ENCODE measurements at places on chromosomes 1 and 21.

- peak; percentile 12 for DNase-seq
Measured at GRCh38 chr1:205826016-205826806, 13.2 kb upstream of the SLC41A1 start.

DNA sequence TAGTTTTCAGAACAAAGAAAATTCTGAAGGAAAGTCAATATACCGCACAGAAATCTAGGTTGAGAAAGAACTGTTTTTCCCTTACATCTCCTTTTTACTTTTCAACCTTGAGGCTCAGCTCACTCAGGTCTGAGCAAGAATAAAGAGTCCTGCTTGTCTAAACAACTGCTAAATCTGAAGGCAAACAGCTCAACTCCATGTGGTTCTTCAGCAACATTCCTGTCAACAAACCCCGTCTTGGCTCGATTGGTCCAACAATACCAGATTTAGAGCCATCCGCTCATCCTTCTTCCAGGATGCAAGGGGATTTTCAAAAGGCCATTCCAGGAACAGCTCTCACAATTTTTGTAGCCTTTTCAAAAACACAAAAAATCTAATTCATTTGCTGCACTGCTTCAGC is 119.8 kb downstream of the HLCS start:
- no peak for DNase-seq

- DNase-seq = no peak
Measured at GRCh38 chr1:165449131-165449530, 4.2 kb upstream of the RXRG start.

GRCh38 chr1:193890935-193891334 is 704.5 kb upstream of the B3GALT2 start:
- DNase-seq = no peak

DNA sequence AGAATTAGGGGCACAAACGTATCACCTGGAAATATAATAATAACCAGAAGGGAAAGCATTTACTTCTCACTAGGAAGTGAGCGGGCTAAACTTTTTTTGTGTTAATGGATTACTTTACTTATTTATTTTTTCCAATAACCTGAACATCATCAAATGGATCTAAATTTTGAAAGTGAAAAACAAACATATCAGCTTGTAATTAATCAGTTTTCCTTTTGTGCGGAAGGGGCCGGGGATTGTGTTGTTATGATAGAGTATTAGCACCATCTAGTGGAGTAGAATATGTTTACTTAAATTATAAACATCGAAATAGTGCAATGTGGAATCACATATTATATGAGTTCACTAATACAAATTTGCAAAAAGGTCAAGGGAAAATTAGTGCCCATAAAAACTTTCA is 9.0 kb downstream of the CFH start:
- peak; percentile 74 for DNase-seq

DNA sequence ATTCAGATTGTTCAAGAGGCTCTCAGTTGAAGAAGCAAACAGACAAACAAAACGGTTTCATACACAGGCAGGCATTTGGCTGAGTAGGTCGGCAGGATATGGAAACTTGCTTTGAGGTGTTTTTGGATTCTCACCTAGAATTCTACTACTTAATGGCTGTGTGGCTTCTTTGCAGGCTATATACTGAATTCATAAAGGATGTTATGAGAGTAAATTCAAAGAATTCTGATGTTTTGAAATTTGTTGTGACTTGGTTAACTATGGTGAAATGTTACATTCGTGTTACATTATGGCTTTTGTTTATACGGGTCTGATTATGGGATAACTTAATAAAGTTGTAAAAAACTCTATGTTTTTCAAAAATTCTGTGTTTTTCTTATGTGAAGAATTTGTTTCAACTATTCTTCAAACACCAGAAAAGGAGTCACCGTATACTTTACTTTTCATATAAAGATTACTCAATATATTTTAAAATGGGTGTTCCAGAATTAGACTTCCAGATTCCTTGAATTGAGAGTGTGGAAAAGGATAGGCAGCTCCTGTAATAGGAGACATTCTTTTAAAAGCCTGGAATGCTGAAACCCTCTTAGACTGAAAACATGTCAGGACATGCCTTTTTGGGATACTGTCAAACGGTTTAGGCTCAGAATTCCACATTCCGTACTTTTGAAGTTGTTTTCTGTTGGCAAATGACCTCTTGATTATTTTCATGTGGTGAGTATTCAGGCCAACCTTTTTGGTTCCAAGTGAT is 8.2 kb upstream of the IRF2BP2 start:
- DNase-seq = peak; percentile 45

GRCh38 chr1:18948048-18948912 is 8.2 kb downstream of the IFFO2 start:
- DNase-seq = no peak

DNA sequence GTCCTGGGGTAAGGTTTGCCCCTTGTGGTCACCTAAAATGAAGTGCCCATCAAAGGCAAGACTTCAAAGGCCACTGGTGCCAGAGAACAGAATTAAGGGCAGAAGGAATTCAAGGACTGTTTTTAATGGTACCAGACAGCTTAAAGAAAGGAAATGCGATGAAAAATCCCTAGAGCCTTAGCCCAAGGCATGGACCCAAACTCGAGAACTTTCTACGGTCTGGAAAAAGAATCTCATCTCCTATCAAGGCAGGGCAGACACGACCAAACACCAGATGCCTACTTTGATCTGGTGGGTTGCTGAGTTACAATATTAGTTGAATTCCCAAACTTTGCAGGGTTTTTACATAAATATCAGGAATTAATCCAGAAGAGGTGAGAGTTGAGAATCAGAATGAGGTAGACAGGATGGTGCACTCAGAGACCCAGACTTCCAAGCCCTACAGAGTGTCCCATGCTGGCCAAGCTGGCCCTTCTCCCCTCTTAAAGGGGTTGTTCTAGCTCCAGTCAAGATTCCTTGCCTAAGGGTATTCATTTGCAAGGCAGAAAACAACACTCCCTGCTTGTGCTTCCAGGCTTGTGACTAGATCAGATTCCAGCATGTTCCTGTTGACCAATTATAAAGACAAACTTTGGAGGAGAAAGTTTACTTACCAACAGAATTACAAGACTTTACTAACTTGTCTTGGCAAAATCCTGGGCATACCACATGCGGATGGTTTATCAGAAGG is 48.0 kb downstream of the EDN2 start:
- DNase-seq = no peak

DNA sequence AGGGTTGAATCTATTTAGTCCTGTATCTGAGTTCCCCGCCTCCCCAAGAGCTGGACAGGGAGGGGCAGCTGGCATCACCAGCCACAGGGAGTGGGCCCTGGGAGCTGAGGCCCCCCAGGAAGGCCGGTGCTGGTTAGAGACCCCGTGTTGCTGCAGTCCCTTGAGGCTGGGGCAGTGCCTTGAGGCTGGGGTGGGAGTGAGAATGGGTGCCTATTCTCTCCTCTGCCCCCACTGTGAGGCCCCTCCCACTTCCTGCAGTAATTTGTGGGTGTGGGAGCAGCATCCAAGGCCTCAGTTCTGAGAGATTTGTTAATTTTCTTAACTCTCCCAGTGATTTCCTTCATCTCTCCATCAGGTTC is 2.5 kb upstream of the TRAPPC3 start:
- DNase-seq = no peak

GRCh38 chr1:99986656-99987225 is 16.9 kb downstream of the SLC35A3 start:
- DNase-seq = no peak

- no peak for DNase-seq
Measured at GRCh38 chr1:206518206-206518605, 10.9 kb downstream of the RASSF5 start.

DNA sequence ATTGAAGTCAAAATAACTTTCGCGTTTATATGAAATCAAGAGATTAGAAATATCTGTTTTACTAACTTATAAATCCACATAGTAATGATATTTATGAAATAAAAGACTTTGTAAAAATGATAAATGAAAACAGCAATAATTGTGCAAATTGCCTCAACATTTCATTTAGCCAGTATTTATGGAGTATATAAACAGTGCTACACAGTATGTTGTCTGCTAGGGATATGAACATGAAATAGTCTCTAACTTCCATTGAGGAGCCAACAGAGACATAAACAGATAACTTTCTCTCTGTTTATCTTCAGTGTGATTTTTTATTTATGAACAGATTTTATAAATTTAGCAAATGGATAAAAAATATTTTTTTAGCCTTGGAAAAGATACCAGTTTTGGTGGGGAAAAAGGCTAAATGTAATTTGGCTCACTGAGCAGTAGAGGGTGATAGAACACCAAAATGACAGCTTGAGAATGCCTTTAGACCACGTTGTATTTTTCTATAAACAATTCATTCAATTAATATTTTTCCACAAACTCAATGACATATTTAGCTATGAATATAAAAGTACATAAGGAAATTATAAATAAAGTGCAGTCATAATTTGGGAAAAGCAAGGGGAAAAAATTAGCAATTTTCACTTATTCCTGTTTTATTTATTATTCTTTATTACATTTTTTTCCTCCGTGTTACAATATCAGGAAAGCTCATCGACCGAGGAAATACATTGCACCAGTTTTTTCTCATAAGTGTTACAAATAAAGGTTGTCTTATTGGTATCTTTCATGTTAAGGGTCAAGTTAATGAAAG is 47.5 kb upstream of the EEIG2 start:
- DNase-seq = peak; percentile 65

DNA sequence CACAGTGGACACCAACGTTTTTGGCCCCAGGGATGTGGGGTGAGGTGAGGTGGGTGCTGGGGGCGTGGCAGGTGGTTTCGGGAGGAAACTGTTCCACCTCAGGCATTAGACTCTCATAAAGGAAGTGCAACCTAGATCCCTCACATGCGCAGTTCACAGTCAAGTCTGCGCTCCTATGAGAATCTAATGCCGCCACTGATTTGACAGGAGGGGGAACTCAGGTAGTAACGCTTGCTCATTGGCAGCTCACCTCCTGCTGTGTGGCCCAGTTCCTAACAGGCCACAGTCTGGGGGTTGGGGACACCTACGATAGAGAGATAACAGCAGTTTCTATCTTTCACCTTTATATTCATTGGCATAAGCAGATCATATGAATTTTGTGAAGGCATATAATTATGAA is 347.1 kb downstream of the VAV3 start:
- no peak for DNase-seq

DNA sequence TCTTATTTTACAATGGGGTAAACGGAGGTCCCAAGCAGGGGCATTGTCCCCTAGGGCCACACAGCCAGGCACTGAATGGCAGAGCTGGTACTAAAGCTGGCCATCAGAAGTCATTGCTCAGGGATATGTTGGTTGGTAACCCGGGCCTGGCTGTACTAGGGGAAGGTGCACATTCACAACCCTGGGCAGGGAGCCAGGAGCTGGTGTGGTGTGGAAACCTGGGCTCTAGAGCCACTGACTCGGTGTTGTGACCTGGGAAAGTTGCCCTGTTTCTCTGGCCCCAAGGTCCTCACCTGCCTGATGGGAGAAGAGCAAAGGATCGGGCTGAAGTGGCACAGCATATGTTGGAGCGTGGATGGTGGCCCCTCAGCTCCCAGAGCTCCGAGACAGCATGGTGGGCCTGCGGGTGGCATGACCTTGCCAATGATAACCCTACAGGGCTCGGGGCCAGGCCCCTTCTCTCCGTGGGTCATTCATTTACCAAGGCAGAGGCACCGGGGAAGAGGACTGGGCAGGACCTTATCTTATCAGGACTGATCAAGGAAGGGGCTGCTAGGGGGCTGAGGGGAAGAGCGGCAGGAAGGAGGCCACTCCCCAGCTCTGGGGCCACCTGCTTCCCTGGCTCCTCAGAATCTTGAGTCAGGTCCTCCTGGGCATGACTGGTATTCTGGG is 274.1 kb downstream of the TRABD2B start:
- no peak for DNase-seq

- peak; percentile 31 for DNase-seq
Measured at GRCh38 chr1:36771660-36772284, 262.5 kb downstream of the GRIK3 start.

DNA sequence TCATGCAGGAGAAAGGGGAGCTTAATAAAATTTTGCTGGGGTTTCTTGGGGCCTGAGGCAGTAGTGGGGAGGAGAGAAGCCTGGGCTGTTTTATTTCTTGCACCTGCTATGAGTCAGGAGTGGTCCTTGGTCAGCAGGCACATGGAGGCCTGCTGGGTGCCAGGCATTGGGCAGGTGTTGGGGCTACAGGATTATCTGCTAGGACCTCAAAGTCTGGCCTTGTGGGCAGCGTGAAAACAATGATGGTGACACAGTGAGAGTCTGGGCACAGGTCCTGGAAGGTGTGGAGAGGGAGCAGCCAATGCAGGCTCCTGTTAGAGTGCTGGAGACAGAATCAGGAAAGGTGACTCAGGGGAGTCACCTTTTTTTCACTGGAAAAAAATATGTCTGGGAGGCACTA is 17.2 kb downstream of the ROR1 start:
- no peak for DNase-seq

GRCh38 chr1:16145030-16145661 is 10.7 kb downstream of the EPHA2 start:
- peak; percentile 77 for DNase-seq

GRCh38 chr1:220382994-220383393 is 110.7 kb upstream of the RAB3GAP2 start:
- no peak for DNase-seq

DNA sequence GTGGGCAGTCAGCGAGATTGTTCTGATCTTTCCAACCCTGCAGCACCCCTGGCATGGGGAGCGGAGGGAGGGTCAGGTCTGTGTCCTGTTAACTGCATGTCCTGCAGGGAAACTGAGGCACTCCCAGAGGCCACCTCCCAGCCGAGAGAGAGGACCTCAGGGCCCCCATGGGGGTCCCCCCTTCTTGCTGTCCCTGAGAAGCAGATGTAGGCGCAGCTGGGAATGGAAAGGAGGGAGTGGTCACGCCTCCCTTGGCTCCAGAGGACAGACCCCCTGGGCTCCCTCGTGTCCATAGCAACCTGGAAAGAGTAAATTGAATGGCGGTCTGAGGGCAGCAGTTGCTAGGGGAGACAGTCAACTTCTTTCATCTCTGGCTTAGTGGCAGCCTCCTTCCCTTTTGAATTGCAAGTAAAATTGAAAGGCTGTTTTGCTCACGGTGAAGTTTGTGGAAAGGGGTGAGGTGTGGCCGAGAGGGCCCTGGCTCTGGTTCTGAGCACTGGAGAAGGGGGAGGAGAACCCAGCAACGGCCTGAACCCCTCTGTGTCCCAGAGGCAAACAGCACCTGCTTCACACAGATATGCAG is 4.9 kb downstream of the CROCC start:
- DNase-seq = peak; percentile 96

- no peak for DNase-seq
Measured at GRCh38 chr1:152517237-152517811, 3.0 kb downstream of the CRCT1 start.

DNA sequence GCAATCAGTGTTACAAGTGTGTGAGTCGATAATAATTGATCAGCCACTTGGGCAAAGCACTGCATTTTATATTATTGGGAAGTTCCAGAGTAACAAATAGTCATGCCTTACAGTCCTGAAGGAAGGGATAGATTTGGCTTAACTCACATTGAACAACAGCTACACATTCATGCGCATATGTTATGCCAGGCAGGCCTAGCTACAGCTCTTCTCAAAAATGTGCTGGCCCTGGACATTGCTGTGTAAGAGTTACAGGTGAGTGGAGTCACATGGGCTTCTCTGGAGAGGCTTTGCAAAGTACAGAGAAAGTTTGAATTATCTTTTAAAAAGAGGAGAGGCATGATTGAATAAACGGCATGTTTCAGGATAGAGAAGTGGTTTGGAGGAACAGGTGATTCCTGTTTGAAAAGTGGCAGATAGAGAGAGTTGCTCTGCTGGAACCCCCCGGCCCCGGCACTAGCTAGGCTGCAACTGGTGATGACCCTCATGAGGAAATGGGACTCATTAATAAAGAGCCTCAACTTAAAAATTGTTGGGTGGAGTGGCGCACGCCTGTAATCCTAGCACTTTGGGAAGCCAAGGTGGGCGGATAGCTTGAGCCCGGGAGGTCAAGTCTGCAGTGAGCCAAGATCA is 200.6 kb downstream of the CRB1 start:
- no peak for DNase-seq

All from eye (tissue), 1 donor.